Stimulated activated effector memory CD8-positive, alpha-beta T cell treated with anti-CD3 and anti-CD28 coated beads, Interleukin-12 subunit alpha, Interleukin-12 subunit beta, amount 100 ng/mL, for 72 hours (primary cell): ENCODE measurements at places on chromosomes 6 and 20.

GRCh38 chr6:2218866-2219265 lies 26.5 kb downstream of the GMDS start:
- no peak for DNase-seq

GRCh38 chr6:128847431-128848210 lies 35.3 kb upstream of the LAMA2 start:
- no peak for DNase-seq

DNA sequence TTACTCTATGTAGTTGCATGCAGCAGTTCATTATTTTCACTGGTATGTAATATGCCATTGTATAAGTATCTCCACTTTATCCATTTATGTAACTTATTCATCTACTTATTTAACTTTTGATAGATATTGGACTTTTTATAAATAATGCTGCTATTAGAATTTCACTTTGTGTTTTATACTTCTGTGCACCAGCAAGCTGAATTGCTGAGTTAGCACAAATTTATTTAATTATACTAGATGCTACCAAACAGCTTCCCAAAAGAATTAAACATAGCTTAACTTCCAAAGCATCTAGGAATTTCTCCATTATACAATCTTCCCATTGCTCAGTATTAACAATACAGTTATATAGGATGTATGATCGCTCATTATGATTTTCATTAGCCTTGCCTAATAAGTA lies 308.0 kb upstream of the FKBP1C start:
- DNase-seq: no peak

- no peak for DNase-seq
These were observed at the start of gene SYNDIG1 for GRCh38 chr20:24469116-24469893. SYNDIG1 (plus strand) TSS chr20:24469629; CDS start chr20:24543098, 73,469 bp downstream.

DNA sequence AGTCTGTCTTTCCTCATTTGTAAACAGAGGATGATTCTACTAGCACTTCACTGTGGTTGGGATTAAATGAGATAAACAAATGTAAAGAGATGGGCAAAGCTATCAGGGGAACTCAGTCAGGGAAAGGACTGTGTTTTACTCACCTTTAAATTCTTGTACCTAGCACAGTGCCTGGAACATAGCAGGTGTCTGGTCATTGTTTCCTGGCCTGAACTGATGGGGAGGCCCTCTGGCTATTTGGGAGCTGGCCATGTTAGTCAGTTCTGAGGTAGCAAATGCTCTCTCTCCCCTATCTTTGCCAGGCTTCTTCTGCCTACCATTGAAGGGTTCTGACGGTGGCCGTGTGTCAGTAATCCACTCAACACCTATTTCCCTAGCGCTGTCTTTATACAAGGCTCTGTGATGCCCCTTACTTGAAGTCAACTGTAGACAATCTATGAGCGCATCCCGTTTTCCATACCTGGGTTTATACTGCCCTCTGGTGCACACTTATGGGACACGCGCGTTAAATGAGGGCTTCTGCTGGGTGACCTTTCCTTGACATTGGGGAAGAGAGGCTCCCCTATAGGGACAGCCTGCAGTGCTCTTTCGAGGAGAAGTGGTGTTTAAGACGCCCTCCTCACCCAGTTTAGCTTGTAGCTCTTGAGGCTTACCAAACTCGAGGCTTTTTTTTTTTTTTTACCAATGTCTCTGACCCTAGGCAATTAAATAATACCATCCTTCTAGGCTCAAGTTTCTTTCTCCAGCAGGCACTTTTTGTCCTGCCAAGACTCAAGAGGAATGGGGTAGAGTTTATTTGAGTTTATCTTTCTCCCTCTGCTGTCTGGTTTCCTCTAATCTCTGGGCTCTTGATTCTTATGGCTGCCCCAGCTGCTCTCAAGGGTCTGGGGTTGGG lies 4.0 kb upstream of the SPATS1 start:
- peak; percentile 82 for DNase-seq

DNA sequence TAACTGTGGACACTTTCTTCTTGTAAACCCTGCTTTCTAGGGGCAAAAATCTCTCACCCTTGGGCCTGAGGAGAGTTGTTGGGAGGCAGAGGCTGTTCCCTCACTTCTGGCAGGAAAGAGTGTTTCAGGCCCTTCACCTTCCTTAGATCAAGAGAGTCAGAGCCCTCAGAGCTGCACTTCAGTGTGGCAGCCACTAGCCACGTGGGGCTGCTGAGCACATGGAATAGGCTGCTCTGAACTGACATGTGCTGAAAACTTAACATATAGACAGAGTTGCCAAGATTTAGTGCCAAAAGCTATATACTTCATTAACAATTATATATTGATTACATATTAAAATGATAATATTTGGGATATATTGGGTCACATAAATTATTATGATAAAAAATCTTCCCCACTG lies 4.4 kb upstream of the LMBRD1 start:
- no peak for DNase-seq

- DNase-seq: no peak
These were observed 28.7 kb downstream of the KAT14 start for GRCh38 chr20:18166241-18166881.

DNA sequence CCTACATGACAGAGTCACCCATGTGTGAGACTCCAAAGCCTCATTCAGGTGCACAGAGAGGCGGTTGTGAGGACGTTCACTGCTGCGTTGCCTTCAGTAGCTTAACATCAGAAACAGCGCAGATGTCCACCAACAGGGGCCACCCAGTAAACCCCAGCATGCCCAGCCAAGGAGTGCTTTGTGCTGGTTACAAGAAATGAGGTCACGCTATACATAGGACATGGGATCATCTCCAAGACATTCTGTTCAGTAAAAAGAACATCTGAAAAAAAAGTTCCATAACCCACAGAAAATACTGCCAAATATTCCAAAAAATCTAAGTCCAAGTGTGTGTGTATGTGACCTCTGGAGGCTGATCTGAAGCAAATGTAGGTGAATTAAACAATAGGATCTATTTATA lies 16.0 kb downstream of the SLC52A3 start:
- no peak for DNase-seq

GRCh38 chr20:47677635-47678453 lies 107.4 kb downstream of the SULF2 start:
- DNase-seq: peak; percentile 79

- DNase-seq: no peak
These were observed 11.5 kb downstream of the DHX35 start for GRCh38 chr20:38973645-38974044.

DNA sequence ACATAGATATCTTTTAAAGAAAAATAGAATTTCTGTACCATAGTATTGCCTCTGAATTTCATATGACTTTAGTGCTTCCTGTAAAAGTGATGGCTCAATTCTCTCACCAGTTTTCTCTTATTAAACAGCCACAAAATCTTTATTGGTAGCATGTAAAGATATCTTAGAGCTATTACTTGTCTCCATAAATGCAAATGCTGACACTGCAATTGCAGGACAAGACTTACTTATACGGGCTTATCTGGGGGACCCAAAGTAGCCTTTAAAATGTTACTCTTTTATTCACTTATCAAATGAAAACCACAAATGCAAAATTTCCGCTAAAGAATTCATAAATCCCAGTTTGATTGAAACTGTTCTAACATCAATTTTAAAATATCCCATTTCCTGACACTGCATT lies 287.1 kb upstream of the SPTLC3 start:
- DNase-seq: no peak

- DNase-seq: no peak
These were observed 6.7 kb upstream of the TEAD3 start for GRCh38 chr6:35503534-35503933.
